ENCODE measurements at places on chromosomes 16 and 17.
A peak's percentile ranks its signal among the peaks of the same experiment; 100 is the strongest.

DNA sequence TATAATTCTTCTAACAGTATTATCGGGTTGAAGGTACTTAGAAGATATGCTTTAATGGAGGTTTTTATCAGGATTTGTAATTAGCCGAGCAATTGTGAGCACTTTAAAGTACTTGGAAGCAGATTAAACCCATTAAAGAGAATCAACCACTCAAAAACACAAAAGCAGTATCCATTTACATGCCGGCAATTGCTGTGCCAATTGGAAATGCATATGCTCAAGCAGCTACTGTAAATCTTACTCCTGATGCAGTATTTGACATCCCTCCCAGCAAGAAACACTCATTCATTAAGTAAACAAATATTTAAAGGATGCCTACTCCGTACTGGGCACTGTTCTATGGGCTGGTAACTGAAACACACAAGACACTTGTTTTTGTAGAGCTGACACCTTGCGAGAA, 11.4 kb upstream of the CCL1 start:
- no peak for ATAC-seq

DNA sequence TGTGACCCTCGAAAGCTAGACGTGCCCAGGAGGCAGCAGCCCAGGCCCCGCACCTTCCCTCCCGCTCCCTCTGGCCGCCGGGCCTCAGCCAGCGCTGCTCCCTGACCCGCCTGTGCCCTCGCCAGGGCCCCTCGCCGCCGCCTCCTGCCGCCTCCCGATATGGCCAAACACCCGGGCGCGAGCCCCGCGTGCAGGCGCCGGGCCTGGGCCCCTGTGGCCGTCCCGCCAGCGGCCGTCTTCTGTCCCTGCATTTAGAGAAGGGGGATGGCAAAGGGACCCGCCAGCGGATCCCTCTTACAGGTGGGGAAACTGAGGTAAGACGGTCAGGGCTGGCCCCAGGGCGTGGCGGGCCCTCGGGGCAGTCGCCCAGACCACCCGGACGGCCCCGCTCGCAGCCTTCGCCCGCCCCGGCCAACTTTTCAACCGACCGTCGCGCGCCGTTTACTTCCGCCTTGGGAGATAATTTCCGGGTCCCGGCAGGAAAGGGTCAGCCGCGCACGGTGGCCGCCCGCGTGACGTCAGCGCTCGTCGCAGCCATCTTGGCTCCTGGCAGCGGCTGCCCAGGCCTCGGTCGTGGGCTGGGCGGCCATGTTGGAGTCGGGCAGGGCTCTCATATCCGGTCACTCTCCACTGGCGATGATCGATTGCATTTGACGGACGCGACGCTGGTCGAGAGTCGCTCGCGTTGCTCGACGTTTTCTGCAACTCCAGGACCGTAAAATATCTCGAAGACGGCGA, 7.0 kb upstream of the GNG13 start:
- ATAC-seq: peak; percentile 94

- no peak for ATAC-seq
Observed at GRCh38 chr17:75061618-75062017, 14.6 kb downstream of the KCTD2 start.

GRCh38 chr17:65455154-65455971, 106.1 kb downstream of the AXIN2 start:
- ATAC-seq: no peak

GRCh38 chr16:47924950-47925349, 230.8 kb downstream of the ABCC12 start:
- no peak for ATAC-seq

DNA sequence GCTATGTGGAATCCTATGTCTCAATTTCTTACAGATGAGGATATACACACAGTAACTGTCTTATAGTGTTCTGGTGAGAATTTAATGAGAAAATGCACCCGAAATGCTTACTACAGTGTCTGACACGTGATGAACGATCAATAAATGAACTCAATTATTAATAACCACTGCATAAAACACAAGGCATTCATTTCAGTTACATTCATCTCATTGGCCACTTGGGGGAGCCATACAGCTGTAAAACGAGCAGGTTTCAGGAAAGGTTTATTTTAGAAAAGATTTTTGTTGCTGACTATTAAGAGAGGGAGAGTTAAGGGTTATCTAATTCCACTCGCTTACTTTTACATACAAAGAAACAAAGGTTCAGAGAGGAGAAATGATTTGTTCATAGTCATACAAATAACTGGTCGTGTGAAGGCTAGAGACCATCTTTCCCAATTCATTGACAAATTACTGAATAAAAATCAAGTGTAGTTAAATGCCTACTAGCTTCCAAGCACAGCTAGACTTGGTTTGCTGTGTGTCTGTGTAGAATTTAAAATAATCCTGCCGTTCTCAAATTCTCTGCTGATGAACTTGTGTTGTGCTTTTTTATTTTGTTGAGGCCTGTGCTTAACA, 160.1 kb downstream of the MAP2K4 start:
- no peak for ATAC-seq

DNA sequence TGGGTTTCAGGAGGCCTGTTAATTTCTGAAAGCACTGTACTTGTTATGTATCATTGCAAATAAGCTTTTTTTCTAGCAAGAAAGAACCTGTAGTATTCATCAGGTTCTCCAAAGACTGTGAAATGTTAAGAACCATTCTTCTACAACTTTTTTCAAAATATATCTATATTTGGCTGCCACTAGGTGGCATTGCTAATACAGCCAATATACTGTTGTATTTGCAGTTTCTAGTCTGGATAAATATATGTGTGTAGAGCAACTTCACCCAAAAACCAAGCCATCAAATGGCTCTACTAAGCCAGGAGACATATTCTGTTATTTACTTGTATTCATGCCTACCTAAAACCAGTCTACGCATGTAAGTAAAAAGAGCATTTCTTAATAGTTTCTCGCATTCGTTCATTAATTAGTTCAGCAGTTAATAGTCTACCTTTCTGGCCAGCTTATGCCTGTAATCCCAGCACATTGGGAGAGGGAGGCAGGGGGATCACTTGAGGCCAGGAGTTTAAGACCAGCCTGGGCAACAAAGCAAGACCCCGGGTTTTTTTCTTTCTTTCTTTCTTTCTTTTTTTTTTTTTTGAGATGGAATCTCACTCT, 39.5 kb downstream of the VMP1 start:
- ATAC-seq: peak; percentile 51

DNA sequence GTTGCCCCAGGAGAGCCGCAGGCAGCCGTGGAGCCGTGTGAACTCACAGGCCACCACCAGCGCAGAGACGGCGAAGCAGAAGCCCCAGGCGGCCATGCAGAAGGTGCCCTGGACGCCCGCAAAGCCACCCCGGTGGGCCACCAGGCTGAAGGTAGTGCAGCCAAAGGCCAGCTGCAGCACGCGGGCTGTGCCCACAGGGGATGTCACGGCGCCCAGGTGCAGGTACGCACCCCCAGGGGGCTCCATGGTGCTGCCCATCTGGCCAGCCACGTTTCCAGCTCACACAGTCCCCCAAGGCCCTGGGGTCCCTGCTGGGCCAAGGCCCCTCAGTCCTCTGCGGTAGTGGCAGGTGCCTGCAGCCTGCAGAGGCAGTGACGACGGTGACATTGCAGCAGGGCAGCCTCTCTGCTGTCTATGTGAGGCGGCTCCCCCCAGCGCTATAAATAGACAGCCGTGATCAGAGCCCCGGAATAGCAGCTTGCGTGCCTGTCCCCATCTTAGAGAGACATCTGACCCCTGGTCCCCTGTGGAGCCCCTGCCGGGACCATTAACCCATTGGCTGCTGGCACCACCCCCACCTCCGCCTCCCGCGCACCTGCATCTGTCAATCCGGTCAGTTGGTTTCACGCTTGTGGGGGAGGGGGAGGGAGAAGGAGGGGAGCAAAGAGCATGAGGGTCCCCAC, 4.5 kb upstream of the PYCR1 start:
- no peak for ATAC-seq

- ATAC-seq: peak; percentile 41
Observed at GRCh38 chr16:13997933-13998332, 73.2 kb upstream of the MRTFB start.

- no peak for ATAC-seq
Observed at GRCh38 chr16:49661465-49662187, 194.3 kb downstream of the ZNF423 start.

- ATAC-seq: no peak
Observed at GRCh38 chr17:28996554-28997096, 9.2 kb downstream of the SEZ6 start.

DNA sequence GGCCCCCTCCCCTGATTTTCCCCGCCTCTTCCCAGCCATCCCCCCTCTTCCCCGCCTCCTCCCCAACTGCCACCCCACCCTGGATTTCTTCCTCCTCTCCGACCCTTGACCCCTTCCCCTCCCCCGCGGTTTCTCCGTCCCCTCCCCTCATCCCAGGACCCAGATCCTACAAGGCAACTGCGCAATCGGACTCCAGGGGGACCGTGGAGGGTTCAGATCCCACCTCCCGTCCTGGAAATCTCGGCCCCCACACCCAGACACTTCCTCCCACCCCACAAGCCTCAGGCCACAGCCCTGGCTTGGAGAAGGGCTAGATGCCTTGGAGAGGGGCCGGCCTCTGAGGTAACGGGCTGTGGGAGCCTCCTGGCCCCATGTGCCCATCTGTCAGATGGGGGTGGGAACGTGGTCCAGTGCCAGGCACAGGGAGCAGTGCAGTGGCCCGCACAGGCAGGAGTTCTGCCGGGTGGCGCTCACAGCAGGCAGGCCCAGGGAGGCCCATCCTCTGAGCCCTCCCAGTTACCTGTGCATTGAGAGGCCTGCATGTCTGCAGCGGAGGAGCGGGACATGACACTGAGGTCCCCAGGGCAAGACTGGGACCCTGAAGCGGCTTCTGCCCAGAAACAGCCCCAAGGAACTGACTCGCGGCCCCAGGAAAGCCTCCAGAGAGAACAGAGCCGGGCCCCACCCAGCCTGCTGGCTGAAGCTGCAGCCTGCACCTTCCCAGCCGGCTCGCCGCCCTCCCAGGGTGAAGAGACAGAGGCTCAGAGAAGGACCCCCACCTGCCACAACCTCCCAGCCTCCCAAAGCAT, 16.7 kb downstream of the ZNF423 start:
- no peak for ATAC-seq

DNA sequence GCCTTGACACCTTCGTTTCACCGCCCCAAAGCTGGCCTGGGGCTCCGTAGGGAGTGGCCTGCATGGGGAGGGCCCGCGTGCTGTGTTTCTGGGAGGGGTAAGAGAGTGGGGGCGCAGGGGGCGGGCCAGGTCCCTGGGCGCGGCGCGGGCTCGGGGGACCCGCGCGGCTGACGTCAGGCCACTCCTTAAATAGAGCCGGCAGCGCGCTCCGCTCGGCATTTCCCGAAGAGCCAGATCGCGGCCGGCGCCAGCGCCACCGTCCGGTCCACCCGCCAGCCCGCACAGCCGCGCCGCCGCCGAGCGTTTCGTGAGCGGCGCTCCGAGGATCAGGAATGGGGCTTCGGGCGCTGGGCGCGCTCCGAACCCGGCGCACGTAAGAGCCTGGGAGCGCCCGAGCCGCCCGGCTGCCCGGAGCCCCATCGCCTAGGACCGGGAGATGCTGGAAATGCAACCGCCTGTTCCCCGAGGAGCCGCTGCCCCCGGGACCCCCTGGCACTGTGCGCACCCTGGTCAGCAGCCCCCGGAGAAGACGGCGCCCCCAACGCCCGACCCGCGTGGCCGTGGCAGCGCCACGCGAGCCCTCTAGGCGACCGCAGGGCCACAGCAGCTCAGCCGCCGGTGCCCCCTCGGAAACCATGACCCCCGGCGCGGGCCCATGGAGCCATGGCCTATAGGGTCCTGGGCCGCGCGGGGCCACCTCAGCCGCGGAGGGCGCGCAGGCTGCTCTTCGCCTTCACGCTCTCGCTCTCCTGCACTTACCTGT, at the start of gene HS3ST2:
TSS of gene HS3ST2 (plus strand) at position 215 of the 763 bp plus-strand sequence. CDS start at position 664, 449 bp downstream.
- no peak for ATAC-seq

- no peak for ATAC-seq
Observed at GRCh38 chr17:40517286-40517662, 15.9 kb upstream of the TNS4 start.

DNA sequence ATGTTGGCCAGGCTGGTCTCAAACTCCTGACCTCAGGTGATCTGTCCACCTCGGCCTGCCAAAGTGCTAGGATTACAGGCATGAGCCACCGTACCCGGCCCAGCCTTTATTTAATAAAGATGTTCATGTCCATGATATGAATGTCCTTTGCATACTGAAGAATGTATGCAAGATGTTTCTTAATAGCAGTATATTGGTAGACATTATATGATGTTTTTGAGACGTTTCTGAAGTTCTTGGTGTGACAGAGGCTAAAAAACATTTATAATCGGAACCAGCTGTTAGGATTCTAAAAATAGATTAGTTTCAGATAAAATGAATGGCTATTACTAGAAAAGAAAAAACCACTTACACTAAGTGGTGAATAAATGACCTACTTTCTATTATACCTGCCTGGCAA, 11.8 kb downstream of the PDZD9 start:
- no peak for ATAC-seq

DNA sequence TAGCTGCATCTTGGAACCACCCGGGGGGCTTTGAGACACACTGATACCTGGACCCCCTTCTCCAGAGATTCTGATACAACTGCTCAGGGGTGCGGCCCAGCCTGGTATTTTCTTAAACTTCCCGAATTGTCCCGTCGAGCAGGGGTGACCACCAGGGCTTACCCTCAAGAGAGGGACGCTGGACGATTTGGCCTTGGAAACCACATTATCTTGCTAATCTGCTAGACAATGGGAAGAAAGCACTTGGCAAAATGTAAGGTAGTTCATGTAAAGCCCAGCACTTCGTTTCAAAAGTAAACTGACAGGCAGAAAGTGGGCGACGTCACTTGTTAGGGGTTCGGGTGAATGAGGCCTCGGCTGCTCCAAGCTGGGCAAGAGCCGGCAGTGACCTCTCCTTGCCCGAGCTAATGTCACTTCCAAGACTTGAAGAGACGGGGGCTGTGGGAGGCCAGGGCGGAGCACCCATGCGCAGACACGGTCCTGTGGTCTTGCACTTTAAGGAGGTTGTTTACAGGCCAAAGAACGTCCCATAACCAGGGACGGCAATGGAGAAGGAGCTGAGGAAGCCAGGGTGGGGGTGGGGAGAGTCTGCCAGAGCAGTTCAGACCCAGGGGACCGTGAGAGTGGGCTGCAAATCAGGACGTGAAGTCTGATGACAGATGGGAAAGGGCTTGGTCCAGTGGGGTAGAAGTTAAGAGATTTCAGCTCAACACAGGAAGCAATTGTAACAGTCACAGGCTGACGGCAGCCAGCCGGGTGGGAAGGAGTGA, 152.7 kb upstream of the GSE1 start:
- ATAC-seq: no peak

DNA sequence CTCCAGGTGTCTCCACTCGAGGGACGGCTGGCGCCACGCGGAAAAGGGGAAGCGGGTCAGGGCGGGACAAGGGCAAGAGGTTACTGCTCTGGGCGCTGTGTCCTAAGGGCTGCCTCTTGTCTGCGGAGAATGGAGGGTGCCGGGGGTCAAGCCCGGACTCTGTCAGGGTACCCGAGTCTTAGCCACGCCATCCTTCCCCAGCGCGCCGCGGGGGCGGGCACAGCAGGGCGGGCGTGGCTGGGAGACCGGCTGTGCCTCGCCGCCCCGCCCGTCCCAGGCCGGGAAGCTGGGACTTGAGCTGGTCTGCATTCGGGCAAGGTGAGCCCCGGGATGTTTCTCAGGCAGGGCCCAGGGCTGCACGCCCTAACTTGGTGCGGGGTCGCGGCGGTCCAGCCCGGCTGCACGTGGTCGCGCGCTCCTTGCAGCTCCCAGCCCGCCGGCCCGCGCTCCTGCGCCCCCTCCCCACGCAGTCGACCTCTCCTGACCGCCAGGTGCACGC, 6.2 kb upstream of the ACTG1 start:
- ATAC-seq: no peak

GRCh38 chr16:15835136-15835878, 21.5 kb downstream of the MYH11 start:
- no peak for ATAC-seq
